ENCODE measurements at places on chromosomes 3 and 15.

DNA sequence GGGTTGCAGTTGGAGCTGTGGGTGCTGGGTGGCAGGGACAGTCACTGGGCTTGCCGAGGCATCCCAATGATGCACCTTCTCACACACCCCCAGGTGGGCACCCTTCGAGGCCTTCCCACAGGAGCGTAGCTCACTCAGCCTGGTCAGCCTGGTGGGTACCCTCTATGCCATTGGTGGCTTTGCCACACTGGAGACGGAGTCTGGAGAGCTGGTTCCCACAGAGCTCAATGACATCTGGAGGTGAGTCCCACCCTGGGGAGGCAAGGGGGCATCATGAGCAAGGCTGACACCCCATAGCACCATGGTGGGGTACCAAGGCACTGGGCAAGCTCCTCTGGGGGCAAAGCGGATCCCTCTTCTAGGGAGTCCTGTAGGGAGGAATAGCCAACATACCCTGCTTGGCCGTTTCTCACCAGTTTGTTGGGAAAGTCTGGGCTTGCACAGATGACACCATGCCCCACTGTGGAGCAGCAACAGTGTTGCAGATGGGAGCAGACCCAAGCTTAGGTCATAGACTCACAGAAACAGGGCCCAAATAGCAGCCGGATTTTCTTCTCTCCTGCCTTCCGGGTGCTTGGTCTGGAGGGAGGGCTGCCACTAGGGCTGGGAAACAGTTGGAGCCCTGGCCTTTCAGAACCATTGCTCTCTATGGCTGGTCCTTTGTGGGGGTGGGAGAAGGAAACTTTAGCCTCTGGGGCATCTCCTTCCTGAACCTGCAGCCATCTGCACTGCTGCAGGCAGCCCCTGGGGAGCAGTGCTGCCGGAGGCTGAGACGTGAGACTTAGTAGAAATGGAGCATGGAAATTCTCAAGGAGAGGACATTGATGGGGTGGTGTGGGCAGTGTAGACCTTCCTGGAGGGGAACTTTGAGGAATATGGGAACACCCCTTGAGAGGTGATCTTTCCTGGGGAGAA lies 5.7 kb downstream of the KLHL40 start:
- no peak for DNase-seq

GRCh38 chr15:40063563-40064011 lies 24.6 kb upstream of the SRP14 start:
- DNase-seq = no peak

- peak; percentile 35 for DNase-seq
These were observed 621 bp downstream of the RGMA start for GRCh38 chr15:93088200-93088980.

DNA sequence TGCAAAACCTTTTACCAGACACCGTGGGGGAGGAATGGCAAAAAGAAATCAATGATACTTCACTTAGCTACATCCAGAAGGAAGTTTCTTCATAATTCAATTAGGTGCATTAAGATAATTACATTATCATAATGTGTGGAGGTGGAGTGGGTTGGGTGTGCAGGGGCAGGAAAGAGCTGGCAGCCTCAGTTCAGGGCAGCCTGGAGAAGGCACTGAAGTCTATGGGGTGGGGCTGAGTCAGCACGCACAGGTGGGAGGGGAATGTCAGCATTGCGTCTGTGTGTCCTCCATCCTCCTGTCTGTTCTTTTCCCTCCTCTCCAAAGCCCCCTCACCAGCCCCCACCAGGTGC lies 278.8 kb downstream of the GABRG3 start:
- DNase-seq = no peak

- DNase-seq = no peak
These were observed 252.8 kb downstream of the CD47 start for GRCh38 chr3:107837895-107838612.

GRCh38 chr3:78398401-78398800 lies 1358.5 kb downstream of the ROBO2 start:
- DNase-seq = no peak

- no peak for DNase-seq
These were observed 205.1 kb downstream of the GAP43 start for GRCh38 chr3:115828401-115828800.

DNA sequence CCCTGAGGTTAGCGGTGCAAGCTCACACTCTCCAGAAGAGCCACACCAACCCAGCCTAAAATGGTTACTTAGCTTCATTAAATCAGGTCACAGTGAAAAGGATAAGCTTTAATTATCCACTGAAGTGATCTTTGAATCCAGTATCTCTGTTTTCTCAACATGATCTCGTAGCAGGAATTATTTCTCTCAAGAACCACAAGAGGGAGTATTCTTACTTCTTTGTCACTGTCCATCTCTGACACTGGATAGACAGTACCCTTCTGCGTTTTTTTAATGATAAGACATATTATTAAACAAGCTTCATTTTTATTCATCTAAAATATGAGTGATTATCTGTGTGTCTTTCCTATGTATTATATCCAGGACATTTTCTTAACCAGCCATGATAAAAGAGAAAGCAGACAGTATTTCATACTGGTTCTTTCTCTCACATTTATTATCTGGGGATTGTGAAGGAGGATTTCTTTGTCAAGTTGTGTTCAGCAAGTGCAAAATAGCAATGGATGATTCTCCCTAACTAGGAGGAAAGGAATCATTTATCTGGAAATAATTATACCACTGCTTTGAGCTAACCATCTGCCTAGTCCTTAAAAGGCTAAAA lies 105.4 kb upstream of the CCDC54 start:
- peak; percentile 2 for DNase-seq

- DNase-seq = no peak
These were observed 172.0 kb downstream of the RBMS3 start for GRCh38 chr3:29452934-29453283.

DNA sequence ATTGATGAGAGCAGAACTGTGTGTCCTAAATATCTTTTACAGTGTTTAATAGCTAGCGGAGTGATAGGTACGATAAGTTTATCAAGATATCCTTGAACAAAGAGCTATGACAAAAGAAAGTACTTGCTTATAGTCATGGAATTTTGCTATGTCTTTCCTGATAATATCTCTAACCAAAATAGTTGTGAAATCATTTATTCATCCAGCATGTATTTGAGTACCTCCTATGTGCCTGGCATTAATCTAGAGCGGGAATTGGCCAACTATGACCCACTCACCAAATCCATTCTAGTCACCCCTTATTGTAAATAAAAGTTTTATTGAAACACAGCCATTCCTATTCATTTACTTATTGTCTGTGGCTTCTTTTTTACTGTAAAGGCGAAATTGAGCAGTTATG lies 46.6 kb downstream of the ZFAND6 start:
- DNase-seq = no peak

DNA sequence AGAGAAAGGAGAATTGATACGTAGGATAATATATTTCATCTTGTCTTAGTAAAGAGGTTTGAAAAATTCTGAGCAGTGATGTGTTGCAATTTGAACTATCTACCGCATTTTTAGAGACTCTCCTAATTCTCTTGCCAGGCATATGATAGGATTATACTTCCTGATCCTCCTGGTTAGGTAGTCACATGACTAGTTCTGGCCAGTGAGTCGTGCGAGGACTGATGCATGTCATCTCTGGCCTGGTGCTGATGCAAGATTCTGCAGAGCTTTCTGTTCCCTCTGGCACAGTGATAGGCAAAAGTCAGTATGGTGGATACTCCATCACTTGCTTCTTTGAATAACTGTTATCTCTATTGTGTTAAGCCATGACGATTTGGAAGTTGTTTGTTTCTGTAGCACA lies 277.6 kb upstream of the NAALADL2 start:
- DNase-seq = no peak

DNA sequence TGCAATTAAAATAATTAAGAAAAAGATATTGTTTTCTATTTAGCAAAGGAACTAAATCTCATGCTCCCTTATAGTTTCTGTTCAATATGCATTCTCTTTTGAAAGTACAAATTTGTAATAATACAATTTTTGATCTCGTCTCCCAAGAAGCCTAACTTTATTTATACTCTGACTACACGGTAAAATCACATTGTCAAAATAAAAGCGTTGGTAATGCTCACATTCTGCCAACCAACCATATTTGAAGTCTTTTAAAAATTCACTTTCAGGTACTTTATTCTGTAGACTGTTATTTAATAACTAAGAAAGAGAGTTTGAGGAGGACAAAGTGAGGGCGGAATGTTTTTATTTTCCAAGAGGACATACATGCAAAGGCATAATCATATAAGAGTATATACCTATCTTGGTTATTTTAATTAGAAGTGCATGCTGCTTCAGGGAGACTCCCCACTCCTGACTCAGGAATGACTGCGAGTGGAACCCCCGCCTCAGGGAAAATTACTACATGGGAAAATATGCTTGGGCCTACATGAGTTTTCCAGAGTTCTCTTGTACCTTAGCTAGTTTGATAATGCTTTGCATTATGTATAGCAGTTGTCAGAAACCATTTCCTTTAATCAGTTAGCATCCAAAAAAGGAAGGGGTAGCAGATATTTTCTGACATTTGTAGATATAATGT lies 19.3 kb downstream of the MBNL1 start:
- DNase-seq = no peak

- no peak for DNase-seq
These were observed 175.0 kb upstream of the PFN2 start for GRCh38 chr3:150145659-150146058.

GRCh38 chr3:104526901-104527401 lies 839.8 kb upstream of the ALCAM start:
- DNase-seq = no peak

DNA sequence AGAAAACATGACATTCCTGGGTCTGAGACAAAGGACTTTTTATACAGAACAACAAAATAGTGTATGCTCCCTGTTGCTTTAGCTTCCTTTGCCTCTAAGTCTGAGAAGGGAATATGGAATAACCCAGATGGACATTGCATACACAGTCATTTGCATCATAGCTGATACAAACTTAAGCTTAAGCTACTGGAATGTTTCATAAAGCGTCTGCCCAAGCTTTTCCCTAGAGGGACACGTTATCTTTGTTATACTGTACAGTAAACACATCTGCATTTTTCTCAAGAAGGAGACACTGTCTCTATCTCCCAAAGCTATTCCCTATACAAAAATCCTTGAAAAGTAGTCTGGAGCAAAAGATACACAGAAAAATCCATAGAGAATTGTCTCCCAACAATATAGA lies 775.0 kb downstream of the DIPK2A start:
- DNase-seq = no peak

DNA sequence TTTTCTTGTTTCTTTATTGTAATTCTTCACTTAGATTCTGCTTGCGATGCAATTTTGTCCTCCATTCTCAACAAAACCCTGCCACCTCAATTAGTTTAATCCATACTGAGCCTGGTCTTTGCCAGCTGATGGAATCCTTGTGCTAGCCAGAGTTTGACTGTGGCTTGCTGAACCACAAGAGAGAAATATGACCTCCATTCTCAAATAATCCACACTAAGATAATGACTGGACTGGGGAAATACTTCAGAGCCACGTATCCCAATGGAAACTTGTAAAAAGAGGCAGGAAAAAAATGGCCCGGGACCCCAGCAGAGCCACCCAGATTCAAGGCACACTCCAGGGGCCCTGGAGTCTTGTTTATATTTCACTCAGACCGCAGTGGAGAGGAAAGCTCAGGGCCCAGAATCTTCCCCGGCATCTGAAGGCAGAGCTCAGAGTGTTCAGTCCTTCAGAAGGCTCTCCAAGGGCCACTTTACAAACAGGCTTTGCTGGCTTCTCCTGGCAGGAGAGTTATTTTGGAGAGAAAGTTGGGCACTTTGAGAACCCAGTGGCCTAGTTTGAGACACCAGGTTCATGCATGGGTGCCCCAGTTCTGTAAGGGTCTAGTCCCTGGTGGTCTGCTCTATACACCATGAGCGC lies 62.7 kb downstream of the SSUH2 start:
- no peak for DNase-seq

DNA sequence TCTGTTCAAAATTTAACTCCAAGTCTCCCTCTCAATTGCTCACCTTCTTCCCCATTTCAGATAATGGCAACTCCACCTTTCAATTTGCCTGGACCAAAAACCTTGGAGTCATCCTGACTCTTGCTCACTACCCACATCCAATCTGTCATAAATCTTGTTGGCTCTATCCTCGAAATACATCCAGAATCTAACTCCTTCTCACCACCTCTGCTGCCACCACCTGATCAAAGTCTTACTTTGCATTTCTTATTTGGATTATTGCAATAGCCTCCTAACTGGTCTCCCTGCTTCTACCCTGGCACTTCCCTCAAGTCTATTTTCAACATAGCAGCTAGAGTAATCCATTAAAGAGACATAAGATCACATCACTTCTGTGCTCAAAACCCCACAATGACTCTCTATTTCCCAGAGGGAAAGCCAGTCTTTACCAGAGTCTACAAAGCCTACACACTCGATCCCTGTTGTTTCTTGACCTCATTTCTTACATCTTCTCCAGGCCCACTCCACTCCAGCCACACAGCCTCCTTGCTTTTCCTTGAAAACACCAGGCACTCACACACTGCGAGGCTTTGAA lies 86.6 kb downstream of the GPR156 start:
- DNase-seq = no peak

DNA sequence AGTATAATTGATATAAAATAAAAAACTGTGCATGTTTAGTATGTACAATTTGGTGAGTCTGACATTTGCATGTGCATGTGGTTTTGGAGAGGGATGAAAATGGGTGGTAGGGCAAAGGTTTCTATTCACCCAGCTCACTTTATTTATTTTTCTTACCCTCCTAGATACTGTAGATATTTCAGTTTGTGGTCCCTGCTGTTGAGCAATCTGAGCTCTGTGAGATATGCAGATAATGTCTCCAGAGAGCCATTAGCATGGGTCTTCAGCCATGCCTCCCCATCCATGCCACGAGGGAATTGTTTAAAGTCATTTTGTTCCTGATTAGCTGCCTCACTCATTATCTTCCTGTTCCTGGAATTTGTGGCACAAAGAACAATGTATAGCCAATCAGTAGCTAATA lies 44.4 kb upstream of the B3GALNT1 start:
- DNase-seq = no peak

- no peak for DNase-seq
These were observed 376.8 kb upstream of the THBS1 start for GRCh38 chr15:39204031-39204430.

GRCh38 chr15:40908095-40908494 lies 13.8 kb downstream of the VPS18 start:
- DNase-seq = no peak

- DNase-seq = no peak
These were observed 866.4 kb downstream of the PLOD2 start for GRCh38 chr3:145294572-145294971.

DNA sequence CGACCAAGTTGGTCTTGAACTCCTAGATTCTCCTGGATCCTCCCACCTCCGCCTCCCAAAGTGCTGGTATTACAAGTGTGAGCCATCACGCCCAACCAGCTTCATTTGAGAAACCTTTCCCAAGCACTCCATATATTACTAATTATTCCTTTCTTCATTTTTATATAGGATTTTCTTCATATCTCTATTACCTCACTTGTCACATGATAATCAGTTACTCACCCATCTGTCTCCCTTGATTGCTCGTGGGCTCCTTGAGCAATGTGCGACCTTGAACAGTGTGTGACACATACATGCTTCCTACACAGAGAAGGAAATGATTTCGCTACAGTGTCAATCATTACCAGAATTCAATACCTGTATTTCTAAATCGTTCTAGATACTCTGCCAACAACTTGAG lies 110.7 kb upstream of the C2CD4B start:
- no peak for DNase-seq

- DNase-seq = no peak
These were observed 391.1 kb downstream of the SI start for GRCh38 chr3:164687211-164687610.
